ENCODE measurements at places on chromosomes 13 and 19.

- DNase-seq = no peak
Observed at GRCh38 chr19:15412832-15413231, 6.0 kb downstream of the AKAP8L start.

DNA sequence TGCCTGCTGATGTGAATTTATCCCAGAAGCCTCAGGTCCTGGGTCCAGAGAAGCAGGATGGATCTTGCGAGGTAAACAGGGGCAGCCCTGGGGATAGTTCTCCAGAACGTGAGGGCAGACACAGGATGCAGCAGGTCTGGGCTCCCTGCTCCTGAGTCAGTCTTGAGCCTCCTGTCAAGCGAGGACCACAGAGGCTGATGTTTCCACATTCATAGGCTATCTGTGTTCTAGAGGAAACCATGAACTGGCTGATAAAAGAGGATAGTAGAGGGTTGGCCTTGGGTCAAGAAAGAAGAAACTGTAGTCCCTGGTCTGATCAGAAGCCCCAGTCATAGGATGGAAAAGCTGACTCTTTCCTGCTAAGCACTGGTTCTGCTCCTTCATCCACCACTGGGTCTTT lies 2.2 kb downstream of the ZNF175 start:
- no peak for DNase-seq

DNA sequence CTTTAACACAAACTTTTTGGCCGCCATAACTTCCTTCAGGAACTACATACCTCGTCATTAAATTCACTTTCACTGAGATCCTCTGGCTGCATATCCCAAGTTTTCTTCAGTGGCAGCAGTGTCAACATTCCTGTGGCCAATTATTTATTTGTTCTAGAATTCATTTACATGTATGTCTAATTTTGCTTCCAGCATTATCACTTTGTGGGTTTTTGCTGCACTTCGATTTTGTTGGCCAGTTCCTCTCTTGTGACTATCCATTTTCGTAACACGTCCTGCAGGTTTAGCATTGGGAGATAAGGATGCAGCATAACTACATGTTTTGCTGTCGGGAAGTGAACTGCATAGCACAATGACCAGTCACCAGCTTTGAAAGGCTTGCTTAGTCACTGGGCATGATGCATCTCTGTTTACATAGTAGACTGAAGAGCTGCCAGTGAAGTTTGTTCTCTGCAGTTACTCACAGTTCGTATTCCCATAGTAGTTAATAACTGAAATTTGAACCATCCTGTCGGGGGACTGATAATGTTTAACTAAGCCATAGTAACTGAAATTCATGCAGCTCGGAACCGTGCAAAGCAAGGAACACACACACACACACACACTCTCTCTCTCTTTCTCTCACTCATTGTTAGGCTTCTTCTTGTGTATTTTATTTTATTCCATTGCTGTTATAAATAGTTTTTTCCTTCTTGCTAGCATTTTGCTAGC lies 28.3 kb downstream of the ZNF507 start:
- no peak for DNase-seq

DNA sequence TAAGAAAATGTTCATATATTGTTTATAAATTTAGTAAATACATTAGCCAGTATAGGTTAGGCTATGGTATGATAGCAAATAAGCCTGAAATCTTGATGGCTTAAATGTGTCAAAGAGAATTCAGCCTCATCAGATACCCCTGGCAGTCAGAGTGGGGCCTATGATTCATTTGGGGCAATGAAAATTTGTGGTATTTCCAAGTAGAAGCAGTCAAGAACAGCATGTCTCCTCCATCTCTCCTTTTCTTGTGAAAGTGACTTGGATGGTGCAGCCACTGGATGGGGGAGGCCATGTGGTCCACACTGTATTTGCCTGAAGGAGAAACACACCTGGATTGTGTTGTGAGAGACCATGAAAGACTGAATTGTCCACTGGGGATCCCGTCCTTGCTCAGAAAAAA lies 82.7 kb downstream of the DLEU7 start:
- DNase-seq = no peak

DNA sequence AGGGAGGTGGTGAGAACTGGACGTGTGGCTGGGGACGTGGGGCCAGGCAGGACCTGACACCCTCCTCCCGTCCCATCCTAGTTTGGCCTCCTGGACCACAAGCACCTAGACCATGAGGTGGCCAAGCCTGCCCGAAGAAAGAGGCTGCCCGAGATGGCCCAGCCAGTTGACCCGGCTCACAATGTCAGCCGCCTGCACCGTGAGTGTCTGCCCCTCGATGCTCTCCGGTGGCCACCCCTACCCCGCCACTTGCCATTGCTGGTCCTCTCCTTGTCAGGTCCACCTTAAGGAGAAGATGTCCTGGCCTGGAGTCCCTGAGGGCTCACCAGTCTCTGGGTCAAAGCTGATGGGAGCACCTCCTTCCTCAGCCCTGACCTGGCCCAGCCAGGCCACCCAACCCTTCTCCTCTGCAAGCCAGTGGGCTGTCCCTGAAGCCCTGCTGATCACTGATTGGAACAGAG lies 2.2 kb downstream of the ANGPTL4 start:
- DNase-seq = no peak

GRCh38 chr19:55909801-55910200 lies 22.3 kb downstream of the NLRP13 start:
- no peak for DNase-seq

DNA sequence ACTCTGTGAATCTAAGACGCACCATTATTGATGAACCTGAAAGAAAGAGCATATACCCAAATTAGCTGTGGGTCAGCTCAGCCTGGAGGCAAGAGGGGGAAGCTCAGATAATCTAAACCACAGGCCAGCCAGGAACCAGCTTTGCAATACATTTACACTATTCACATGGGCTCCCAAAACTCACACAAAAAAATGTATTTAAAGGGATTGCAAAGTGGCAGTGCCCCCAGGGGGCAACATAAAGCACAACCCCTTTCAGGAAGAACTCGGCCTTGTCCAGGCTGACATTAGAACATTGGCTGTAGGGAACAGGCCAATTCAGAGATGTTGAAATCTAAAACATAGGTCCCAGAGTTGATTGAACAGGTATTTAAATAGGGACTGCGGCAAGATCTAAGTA lies 3.2 kb upstream of the PROZ start:
- no peak for DNase-seq

- no peak for DNase-seq
Observed at GRCh38 chr19:51644636-51645271, 1.9 kb downstream of the SIGLEC14 start.

DNA sequence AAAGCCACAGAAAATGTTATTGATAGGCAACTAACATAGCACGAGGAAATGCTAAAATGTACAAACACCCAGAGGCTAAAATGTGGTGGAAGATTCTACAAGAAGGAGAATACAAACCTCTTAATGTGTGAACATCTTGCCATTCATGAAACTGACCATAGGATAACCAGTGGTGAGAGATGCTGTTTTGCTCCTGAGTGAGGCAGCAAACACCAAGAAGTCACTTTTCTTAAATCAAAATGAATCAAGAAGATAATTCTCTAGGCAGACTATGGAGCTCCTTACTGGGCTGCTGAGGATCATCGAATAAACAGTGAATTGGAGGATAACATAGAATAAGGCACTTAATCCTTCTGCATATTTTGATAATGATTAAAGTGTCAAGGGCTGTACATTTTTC lies 375.4 kb upstream of the SLITRK6 start:
- no peak for DNase-seq

GRCh38 chr13:103960001-103960400 lies 893.8 kb upstream of the SLC10A2 start:
- DNase-seq = no peak

- no peak for DNase-seq
Observed at GRCh38 chr19:12137221-12137940, 2.8 kb downstream of the ZNF20 start.

DNA sequence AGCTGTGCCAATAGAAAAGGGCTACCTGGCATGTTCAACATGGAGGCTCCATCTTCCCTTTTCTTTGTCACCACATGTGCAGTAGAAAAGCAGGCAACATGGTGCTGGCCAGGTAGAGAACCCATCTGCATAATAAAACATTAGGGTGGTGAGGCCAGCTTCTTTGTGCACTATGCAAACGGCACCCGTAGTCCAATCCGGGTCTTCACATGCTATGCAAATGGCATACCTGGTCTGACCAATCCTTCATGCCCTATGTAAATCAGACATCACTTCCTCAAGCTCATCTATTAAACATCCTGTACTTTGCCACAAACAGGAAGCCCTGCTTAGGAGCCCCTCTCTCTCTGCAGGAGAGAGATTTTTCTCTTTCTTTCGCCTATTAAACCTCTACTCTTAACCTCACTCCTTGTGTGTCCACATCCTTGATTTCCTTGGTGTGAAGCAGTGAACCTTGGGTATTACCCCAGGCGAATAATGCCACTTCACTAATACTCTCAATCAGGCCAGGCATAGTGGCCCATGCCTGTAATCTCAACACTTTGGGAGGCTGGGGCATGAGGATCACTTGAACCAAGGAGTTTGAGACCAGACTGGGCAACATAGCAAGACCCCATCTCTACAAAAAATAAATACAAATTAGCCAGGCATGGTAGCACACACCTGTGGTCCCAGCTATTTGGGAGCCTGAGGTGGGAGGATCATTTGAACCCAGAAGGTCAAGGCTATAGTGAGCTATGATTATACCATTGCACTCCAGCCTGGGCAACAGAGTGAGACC lies 111.3 kb upstream of the MRI1 start:
- no peak for DNase-seq

GRCh38 chr19:6543866-6544347 lies 13.1 kb downstream of the TNFSF9 start:
- DNase-seq = no peak

DNA sequence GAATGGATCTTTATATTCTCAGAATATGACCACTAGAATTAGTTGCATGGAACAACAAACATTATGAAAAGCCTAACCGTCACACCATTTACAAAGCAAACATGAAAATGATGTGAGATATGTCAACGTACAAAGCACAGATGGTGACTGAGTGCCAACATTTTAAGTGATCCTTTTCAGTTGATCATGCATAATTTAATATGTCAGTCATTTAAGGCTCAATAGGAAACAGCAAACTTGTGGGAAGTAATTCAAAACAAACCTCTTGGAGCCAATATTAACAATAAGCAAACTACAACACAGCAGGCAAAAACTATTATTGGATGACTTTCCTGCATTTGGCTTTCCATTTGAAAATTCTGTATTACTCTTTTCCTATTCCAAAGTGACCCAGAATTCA lies 277.6 kb downstream of the SLITRK6 start:
- no peak for DNase-seq

DNA sequence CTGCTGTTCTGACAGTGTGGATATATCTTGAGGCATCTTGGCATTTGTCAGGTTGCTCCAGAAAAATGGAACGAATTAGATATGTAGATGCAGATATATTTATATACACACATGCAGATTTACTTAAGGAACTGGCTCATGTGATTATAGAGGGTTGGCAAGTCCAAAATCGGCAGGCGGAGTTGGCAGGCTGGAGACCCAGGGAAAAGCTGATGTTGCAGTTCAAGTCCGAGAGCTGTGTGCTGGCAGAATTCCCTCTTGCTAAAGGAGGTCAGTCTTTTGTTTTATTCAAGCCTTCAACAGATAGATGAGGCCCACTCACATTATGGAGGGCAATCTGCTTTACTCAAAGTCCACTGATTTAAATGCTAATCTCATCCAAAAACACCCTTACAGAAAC lies 24.4 kb upstream of the CSNK1A1L start:
- no peak for DNase-seq

DNA sequence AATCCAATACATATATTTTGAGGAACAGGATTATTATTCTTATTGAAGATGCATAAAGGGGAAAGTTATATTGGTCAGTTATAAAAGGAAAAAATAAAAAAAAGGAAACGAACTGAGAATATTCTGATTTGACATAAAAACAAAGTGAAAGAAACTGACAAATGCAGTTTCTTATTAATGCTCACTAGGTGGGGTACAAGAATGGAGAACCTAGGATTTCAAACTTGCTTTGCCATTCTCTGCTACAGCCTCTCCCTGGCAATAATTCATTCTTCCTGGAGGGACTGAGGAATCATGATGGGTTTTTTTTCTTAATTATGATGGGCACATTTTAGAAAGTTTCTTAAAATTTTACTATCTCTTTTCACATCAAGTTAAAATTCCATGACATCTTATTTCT lies 154.9 kb downstream of the PCDH9 start:
- DNase-seq = no peak

DNA sequence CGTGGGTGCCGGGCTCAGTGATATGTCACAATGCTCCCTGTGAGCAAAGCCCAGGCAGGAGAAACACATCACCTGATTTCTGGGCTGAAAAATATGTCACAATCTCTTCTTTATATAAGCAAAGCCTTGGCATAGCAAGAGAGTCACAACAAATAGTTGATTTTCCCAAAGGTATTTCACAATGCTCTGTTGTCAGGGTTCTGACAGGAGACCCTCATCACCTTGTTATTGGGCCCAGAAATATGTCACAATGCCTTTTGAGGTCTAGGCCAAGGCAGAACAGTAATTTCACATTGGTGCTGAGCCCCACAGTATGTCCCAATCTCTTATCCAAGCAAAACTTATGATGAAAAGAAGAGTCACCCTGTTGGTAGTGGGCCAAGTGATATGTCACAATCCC lies 125.7 kb downstream of the ZNF675 start:
- no peak for DNase-seq

DNA sequence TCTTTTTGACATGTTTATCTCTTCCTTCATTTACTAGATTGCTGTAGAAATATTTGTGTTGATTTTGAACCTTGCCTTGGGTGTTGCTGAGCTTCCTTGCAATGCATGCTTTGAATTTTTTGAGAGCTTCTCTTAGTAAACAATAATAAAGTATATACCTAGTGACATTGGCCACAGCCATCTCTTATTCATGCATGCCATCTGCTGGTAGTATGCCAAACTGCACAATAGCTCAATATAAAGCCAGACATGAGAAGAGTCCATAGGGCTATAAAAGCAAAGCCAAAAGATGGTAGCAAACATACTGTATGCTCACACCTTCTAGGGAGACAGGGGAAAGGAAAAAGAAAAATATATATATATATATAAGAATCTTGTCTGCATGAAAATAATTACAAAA lies 18.9 kb upstream of the ZSCAN5A start:
- peak; percentile 31 for DNase-seq

DNA sequence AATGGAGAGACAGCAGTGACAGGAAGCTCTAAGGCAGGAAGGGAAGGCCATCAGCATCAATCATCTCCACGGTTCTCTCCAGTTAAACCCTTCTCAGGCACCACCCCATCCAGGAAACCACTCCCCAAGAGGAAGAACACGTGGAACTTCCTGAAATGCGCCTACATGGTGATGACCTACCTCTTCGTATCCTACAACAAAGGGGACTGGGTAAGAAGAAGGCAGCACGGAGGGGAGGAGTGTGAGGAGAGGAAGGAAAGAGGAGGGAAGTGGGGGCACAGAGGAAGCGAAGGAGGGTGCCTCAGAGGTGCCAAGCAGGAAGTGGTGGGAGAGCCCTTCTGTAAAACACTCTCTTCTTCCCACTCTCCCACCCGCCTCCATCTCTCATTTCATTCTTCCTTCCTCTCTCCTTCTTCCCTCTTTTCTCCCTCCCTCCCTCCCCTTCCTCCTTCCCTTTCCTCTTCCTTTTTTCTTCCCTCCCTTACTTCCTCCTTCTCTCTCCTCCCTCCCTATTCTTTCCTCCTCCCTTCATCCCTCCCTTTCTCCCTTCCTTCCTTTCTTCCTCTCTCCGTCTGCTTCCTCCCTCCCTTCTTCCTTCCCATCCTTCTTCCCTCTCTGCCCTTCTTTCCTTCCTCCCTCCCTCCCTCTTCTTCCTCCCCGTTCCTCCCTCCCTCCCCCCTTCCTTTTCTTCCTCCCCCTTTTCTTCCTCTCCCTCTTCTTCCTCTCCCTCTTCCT lies 12.6 kb downstream of the ZSCAN5A start:
- no peak for DNase-seq

Data from activated T-cell treated with anti-CD3 and anti-CD28 coated beads, Interleukin-2, amount 50 U/mL, for 4 hours (primary cell).